SK-MEL-5 (cell line): ENCODE measurements at places on chromosomes 16 and 17. TPM values are rescaled to one million over a fixed set of nuclear protein-coding genes. Genes with fewer than 3 reads are reported as not detected.

GRCh38 chr17:4609761-4610160 lies 25.4 kb downstream of the SMTNL2 start:
- no peak for DNase-seq

CCT6B gene
- 0.96 and 1.4 TPM in 2 replicates for total RNA-seq

DNA sequence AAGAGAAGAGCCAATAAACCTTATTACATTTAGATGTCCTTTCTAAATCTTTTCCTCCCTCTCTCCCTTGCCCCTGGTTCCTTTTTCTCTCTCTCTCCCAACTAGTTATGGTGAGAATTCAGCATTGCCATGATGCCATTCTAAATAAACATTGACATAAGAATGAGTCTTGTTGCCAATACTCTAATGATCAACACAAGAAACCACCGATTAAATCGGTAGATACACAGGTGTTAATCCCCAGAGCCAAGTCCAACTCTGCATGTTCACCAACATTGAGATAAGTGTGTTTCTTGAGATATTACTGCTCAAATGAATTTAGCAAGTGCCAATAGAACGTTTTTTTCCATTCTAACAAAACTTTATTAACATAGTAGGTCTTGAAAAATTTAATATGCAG lies 412.1 kb downstream of the KCNJ2 start:
- no peak for DNase-seq

PRSS33 gene
- 0.24 and 1.0 TPM in 2 replicates for total RNA-seq

CA4 gene
- not detected in 2 replicates for total RNA-seq

- DNase-seq, result no peak
Measured at GRCh38 chr16:86171329-86171728, 272.4 kb downstream of the IRF8 start.
